ENCODE measurements at places on chromosomes 3 and 15. TPM values are rescaled to one million over a fixed set of nuclear protein-coding genes. Genes with fewer than 3 reads are reported as not detected.

ZNF662 gene
- total RNA-seq: 0.71 TPM

DAZL gene
- not detected for total RNA-seq

CKMT1B gene
- total RNA-seq: not detected

WDR93 gene
- total RNA-seq: not detected

FMN1 gene
- not detected for total RNA-seq

UROC1 gene
- not detected for total RNA-seq

CASR gene
- not detected for total RNA-seq

NOX5 gene
- not detected for total RNA-seq

CEP70 gene
- total RNA-seq: 18.3 TPM

SHF gene
- total RNA-seq: 1.1 TPM

SLC6A20 gene
- total RNA-seq: not detected

GOLGA6D gene
- not detected for total RNA-seq

WNT5A gene
- total RNA-seq: not detected

CLEC3B gene
- 0.33 TPM for total RNA-seq
